ENCODE measurements at places on chromosomes 1 and 21. TPM values are rescaled to one million over a fixed set of nuclear protein-coding genes. Genes with fewer than 3 reads are reported as not detected.

DNA sequence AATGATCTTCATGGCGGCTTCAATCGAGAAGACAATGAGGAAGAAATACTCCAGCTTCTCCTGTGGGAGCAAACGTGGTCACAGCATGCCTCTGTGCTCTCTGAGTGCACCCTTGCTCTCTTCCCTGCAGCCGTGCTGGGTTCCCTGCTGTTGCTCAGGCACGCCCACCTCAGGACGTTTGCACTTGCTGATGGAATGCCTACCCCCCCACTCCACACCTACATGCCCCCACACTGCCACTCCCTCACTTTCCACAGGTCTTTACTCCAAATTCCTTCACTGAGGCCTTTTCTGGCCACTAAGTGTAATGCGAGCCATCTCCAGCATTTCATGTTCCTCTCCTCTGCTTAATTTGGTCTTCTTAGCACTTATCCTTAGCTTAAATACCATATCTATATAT is 18.3 kb downstream of the CACNA1S start:
- no peak for DNase-seq
- H3K27ac ChIP-seq: no peak overlapping the region
- no peaks in the 10 kb centered on the region for H3K27me3 ChIP-seq
- H3K36me3 ChIP-seq: no peaks in the 10 kb centered on the region
- no peak overlapping the region for H3K4me3 ChIP-seq

DNA sequence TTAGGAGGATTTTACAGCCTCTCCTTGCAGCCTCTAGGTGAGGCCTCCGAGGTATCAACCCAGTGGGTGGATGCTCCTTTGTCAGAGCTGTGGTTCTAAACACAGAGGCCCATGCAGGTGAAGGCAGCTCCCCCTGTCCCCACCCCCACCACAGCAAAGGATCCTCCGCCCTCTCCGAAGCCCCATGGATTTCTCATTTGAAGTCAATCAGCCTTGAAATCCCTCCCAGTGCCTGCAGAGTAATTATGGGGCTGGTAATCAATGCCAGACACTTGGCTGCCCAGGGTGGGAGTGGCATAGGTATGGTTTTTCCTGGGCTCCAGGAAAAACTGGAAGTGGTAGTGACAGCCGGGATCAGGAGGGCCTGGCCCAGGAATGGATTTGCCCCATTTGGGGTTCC is 119.5 kb upstream of the CSF3R start:
- no peaks in the 10 kb centered on the region for H3K27me3 ChIP-seq
- no peaks in the 10 kb centered on the region for H3K4me1 ChIP-seq
- DNase-seq: no peak
- H3K4me3 ChIP-seq: no peak overlapping the region
- H3K27ac ChIP-seq: no peak overlapping the region

DNA sequence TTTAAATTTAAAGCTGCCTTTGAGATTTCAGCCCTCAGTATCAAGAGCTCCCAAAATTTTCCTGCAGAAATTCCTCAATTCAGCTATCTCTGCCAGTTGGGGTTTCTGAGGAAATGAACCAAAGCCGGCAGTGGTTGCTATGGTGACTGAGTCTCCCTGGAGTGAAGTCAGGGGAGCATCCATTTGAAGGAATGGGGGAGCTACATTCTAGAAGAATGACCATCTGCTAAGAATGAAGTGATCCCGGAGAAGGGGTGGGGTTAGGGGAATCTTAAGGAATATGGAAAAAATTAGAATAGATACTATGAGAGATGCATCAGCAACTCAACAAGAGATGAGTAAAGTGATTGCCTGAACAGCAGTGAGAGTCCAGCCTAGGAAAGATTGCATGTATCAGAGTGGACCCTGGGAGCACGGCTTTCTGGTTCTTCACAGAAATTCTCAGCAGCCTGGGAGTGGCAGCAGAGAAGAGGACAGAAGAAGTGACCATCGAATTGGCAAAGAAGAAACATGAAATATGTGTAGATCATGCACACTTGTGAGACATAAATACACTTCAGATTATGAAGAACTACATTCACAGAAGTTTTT is 94.7 kb downstream of the CHD1L start:
- H3K36me3 ChIP-seq: no peaks in the 10 kb centered on the region
- H3K4me3 ChIP-seq: no peak overlapping the region
- H3K27me3 ChIP-seq: no peaks in the 10 kb centered on the region
- DNase-seq: no peak
- H3K27ac ChIP-seq: no peak overlapping the region

DNA sequence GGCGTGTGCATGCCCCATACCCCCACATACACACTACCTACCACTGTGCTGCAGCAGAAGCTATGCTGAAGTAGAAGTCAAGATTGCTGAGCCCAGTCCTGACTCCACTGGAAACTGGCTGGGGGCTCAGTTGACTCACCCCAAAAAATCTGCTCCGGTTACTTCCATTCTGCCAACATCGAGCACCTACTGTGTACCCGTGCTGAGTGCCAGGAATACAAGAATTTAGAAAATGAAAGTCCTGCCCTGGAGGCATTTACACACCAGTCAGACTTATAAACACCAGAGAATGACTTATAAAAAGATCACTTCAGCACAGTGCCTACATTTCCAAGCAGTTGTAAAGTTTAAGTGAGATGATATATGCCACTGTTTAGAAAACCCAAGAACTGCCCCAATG is 99.1 kb downstream of the NMNAT2 start:
- H3K27me3 ChIP-seq: no peaks in the 10 kb centered on the region
- H3K36me3 ChIP-seq: no peaks in the 10 kb centered on the region
- H3K27ac ChIP-seq: no peak overlapping the region
- H3K4me1 ChIP-seq: peaks cover 12% of the 10 kb centered on the region

- no peaks in the 10 kb centered on the region for H3K36me3 ChIP-seq
- no peak overlapping the region for H3K27ac ChIP-seq
- H3K4me3 ChIP-seq: no peak overlapping the region
- H3K4me1 ChIP-seq: no peaks in the 10 kb centered on the region
- H3K27me3 ChIP-seq: no peaks in the 10 kb centered on the region
These were observed 41.4 kb downstream of the TRIM62 start for GRCh38 chr1:33140153-33141149.

GRCh38 chr21:18951271-18952038 is 547.9 kb upstream of the TMPRSS15 start:
- no peak for DNase-seq
- H3K4me1 ChIP-seq: peaks cover 7% of the 10 kb centered on the region
- H3K27ac ChIP-seq: no peak overlapping the region

DNA sequence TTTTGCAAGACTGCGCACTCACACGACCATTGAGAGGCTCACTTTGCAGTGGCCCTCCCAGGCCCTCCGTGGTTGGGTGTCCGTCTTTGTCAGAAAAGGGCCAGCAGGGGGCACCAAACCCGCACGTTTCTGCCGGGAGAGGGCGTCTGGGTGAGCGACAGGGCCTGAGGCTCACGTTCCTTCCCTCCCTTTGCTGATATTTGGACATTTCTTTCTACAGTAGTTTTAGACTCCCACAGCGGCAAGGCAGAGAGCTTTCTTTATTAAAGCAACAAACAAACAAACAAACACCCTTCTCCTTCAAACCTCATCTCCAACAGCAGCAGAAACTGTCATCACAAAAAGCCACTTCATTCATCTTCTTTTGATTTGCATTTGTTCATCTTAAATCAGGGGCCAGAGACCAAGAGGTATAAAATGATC is 79.2 kb upstream of the WDR26 start:
- no peaks in the 10 kb centered on the region for H3K36me3 ChIP-seq
- no peak overlapping the region for H3K4me3 ChIP-seq
- H3K4me1 ChIP-seq: no peaks in the 10 kb centered on the region
- no peaks in the 10 kb centered on the region for H3K27me3 ChIP-seq
- H3K27ac ChIP-seq: no peak overlapping the region
- peak; percentile 83 for DNase-seq

DNA sequence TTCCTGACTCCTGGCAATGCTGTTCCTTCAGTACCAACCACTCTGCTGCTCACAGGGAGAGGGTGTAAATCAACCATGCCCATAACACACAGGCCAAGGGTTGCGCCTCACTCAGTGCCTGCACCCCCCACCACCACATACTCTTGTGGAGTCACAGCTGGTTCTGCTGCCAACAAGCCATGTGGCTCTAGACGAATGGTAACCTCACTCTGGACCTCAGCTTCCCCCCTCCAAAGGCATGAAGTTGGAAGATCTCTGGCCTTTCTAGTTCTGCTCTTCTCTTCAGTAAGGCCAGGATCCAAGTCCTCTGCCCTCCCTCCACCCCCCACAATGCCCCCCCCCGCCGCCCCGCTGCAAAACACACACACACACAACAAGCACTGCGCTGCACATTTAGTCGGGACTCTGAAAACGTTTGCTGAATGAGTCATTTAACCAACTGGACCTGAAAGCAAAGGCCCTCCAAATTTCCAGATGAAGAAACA is 1.7 kb upstream of the GLIS1 start:
- no peaks in the 10 kb centered on the region for H3K36me3 ChIP-seq
- no peak overlapping the region for H3K27ac ChIP-seq
- H3K4me3 ChIP-seq: no peak overlapping the region
- H3K27me3 ChIP-seq: peaks cover 3% of the 10 kb centered on the region
- peaks cover 22% of the 10 kb centered on the region for H3K4me1 ChIP-seq

The SAMSN1 gene
- total RNA-seq: 4.6 TPM

The KLHDC8A gene
- total RNA-seq: 0.78 TPM

All from body of pancreas (tissue), 4 donors.